ENCODE measurements at places on chromosomes 12 and 14.

DNA sequence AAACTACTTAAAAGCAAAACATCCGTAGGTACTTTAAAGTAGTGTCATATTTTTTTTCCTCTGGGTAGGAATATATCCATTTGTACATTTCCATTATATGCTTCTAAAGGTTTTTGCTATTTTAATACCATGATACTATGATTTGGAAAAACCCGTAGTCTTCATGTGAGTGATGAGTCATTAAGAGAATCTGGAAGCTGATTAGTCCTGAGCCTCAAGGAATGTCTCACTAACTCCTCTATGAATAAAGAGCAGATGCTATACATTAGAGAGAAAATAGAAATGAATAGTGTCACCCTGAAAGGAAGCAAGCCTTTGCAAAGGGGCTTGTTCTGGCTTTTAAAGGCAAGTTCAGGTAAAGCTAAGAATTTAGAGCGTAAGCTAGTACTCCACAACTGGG lies 432.1 kb downstream of the CCDC91 start:
- DNase-seq, result no peak

GRCh38 chr14:97267509-97267908 lies 470.3 kb downstream of the VRK1 start:
- no peak for DNase-seq

DNA sequence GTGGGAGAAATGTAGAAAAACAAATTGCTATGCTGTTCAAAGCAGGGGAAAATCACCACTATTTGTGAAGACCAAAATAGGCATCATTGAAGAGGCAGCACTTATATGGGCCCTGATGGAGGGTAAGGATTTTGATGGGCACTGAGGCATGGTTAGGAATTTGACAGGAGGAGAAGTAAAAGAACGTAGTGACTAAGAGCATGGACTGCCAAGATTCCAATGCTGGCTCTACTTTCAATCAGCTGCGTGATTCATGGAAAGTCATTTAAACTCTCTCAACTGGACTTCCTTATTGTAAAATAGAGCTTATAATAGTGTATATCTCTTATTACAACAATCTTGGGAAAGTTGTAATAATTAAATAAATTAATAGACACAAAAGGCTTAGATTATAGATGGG lies 267.7 kb upstream of the G2E3 start:
- no peak for DNase-seq

DNA sequence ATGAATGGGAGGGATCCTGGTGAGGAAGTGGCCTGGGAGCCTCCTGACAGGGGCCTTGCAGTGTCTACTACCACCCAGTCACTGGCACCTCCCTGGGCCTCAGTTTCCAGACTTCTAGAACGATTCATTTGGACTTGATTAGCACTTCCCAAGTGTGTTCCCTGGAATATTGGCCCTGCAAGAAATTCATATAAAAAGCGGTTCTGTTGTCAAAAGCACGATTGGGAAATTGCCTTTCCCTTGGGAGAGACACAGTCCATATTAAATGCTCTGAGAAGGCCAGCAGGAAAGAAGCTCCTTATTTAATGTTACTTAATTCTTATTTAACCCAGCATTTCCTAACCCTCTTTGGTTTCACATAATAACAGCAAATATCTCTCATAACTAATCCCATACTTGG lies 61.9 kb downstream of the DRAM1 start:
- no peak for DNase-seq

GRCh38 chr12:28574746-28575592 lies 384.7 kb downstream of the CCDC91 start:
- DNase-seq, result no peak

DNA sequence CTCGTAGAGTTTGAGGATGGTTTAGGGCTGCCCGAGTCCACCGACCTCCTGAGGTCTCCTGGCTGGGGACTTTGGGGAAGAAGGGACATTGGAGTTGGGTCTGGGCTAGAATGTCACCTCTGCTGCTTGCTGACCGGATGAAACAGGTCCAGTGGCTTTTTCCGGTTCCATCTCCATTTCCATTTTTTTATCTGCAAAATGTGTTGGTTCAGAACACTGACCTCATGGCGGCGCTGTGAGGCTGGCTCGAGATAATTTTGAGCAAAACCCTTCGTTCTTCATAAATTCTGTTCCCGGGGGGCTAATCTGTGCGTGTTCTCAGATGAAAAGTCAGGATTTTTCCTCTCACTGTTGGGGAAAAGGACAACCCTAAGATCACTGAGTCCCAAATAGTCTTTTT lies 11.7 kb upstream of the MYL2 start:
- DNase-seq, result no peak

DNA sequence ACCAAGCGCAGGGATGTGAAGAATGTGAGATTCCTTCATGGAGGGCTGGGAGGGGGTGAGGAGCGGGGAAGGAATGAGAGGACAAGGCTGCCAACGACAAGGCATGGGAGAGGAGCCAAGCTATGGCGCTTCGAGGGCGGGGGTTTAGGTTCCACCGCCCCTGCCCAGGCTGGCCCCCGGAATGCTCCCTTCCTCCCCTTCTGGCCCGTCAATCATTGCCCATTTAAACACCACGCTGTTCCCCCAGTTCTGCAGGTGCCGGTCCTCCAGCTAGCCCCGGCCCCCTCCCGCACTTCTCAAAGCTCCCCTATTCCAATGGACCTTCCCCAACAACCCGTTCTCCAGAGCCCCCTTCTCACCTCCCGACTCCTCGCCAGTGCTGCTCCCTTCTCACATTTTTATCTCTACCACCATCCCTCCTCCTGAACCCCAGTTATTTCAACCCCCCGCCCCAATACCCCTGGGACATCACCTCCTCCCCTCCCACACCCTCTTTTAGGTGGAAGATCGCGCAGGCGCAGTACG lies 428 bp downstream of the RNF41 start:
- no peak for DNase-seq

Measured in CD8-positive, alpha-beta memory T cell (primary cell).